IPS DF 6.9 (cell line): ENCODE measurements at places on chromosomes 1 and 21.

DNA sequence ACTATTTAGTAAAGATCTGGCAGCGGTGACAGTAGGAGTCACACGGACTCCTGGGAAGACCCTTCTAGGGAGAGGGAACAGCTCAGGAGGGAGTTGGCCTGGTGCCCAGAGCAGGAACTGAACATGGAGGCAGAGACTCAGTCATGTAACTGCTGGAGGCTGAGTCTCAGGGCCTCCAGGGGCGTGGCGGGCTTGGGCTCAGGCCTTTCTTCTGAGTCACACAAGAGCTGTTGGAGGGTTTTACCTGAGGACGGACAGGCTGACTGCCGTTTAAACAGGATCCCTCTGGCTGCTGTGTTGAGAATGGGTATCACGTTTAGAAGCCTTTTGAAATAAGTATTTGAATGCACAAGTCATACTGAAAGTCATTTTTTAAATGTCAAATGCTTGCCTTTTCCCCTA is 7.2 kb upstream of the ETS2 start:
- no peak for DNase-seq

- DNase-seq: no peak
These were observed 13.2 kb upstream of the CTSE start for GRCh38 chr1:206036663-206037455.

GRCh38 chr1:225418059-225418458 is 9.8 kb downstream of the LBR start:
- no peak for DNase-seq

GRCh38 chr1:1302006-1302430 is 5.7 kb downstream of the ACAP3 start:
- DNase-seq: no peak

GRCh38 chr1:118717893-118718292 is 270.2 kb downstream of the TBX15 start:
- no peak for DNase-seq

DNA sequence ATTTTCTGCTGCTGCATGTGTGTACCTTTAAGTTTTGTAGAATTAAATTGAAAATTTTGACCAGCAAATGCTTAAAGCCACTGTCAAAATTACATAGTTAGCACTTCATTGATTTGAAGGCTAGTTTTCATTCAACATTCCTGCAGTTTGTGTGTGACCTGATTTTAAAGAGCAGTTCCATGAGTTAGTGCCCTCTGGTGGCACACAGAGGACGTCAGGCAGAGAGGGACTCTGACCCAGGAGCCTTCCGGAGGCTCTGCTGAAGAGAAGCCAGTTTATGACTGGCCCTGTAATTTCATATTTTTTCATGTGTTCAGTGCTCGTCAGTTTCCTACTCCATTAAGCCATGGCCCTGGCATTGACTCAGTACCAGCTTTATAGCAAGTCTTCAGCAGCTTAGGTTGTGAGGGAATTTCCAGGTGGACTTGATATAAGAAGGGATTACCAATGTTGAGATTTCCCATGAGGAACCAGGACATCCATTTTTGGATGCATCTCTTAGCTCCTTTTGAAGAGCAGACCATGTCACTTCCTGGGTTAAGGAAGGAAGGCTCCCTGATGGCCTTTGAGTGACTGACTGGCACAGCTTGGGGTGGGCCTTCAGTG is 104.7 kb downstream of the CAMTA1 start:
- DNase-seq: no peak
